CD14-positive monocyte (primary cell): ENCODE measurements at places on chromosomes 4 and X. TPM values are rescaled to one million over a fixed set of nuclear protein-coding genes. Genes with fewer than 3 reads are reported as not detected.

The KDR gene
- not detected for polyA plus RNA-seq

The ZBTB49 gene
- polyA plus RNA-seq: 1.9 and 3.8 TPM in 2 replicates

The SSX4 gene
- polyA plus RNA-seq: not detected

The OTC gene
- not detected for polyA plus RNA-seq

The MAP7D2 gene
- not detected for polyA plus RNA-seq

The FAM236D gene
- not detected for polyA plus RNA-seq

The VCX2 gene
- polyA plus RNA-seq: not detected
